ENCODE measurements at places on chromosomes 2 and 18. TPM values are rescaled to one million over a fixed set of nuclear protein-coding genes. Genes with fewer than 3 reads are reported as not detected.

DNA sequence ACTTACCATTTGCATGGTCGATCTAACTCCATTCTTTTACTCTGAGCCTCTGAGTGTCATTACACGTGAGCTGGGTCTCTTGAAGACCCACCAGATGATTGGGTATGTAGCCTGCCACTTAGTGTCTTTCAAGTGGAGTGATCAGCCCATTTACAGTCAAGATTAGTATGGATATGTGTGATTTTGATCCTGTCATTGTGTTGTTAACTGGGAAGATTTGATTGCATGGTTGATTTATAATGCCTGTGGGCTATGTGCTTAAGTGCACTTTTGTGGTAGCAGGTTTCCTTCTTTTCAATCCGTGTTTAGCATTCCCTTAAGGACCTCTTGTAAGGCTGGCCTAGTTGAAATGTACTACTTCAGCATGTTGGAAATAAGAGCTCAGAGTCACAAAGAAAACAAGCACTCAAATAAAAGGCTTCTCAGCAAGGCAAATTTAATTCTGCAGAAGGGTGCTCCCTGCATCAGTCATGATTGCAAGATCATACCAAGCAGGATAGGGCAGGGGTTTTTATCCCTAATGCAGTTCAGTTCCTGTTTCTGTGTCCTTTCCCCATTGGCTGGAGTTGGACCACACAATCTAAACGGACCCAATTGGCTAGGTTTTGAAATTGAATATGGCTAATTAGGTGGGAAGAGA, 230.7 kb upstream of the SYT4 start:
- DNase-seq: no peak

CIB4 gene
- total RNA-seq: not detected

SKOR2 gene
- not detected for total RNA-seq

KLHL41 gene
- total RNA-seq: 1.8 TPM

DNA sequence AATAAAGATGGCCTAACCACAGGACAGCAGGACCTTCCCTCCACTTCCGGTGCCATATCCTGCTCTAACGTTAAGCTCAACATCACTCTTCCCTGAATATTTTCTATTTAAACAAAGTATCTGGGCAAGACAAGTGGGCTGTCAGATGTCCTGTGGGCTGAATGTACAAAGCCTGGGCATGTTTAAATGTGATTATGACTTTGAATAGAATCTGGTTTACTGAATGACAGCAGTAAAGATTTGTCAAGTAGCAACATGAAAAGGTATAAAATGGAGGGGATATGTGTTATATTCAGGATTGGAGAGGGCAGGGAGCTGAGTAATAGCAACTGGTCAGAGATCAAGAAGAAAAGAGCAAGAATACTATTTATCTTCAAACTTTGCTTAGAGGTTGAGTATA, 540.9 kb downstream of the NRXN1 start:
- no peak for DNase-seq

DNA sequence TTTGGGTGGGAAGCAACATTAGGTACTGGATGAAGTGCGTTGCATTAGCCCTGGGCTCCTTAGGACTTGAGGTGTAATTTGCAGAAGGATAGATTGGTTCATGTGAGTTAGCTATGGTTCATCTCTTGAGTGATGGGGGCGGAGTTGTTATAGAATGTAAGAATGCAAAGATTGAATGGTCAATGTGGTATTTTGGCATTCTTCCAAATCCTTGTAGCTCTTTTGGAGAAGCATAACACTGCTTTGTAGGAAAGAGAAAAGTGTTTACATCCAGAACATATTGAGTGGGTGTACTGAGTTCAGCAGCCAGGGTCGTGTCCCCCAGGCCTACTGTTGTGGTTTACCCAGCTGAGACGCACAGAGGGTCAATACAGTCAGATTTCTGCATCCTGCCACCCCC, 173.5 kb downstream of the FMNL2 start:
- no peak for DNase-seq

KCNIP3 gene
- total RNA-seq: 13.9 TPM

DNA sequence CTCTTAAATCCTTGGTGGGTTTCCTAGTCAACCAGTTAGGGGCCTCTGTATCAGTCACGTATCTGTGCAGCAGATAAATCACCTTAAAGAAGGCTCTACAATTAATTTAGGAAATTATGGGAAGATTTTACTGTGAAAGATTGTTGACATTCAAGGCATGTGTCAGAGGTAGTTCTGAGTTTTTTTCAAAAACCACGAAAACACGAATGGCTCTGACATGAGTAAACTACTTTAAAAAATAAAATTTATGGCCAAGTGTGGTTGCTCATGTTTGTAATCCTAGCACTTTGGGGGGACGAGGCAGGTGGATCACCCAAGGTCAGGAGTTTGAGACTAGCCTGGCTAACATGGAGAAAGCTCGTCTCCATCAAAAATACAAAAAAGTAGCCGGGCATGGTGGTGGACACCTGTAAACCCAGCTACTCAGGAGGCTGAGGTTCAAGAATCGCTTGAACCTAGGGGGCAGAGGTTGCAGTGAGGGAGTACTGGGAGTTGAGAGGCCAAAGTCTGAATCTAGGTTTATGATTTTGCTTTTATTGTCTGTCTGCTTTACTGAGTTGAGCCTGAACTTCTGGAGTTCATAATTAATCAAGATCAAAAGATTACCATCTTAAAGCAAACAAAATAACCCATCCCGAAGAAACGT, 77.1 kb downstream of the SPRED2 start:
- DNase-seq: no peak

GRCh38 chr2:153268941-153269461, 209.6 kb downstream of the RPRM start:
- no peak for DNase-seq

DNA sequence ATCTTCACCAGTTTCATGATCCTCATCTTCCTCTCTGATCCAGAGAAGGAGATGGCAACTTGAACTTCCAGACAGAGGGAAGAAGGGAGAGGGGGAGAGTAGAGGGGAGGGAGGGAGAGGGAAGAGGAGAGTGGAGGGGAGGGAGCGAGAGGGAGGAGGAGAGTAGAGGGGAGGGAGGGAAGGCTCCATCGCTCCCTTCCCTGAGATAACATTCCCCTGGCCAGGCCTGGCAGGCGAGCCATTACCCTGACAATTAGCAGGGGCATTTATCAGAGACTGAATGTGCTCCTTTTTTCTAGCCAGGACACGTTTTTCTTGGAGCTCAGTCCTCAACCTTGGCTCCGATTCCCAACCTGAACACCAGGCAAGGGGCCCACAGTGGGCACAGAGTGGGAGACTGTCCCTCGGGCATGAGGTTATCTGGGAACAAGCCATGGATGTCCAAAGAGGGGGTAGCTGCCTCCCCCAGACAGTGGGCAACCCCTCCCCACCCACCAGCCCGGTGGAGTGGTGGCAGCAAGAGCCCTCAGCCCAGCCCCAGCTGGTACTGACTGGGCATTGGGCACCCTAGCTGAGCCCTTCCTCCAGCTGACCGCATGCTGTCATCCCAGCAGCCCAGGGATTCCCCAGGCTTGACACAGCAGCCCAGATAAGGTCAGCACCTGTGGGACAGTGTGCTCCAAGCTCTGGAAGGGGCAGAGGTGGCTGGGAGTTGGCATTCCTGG, 81.8 kb downstream of the TNS1 start:
- DNase-seq: no peak

DNA sequence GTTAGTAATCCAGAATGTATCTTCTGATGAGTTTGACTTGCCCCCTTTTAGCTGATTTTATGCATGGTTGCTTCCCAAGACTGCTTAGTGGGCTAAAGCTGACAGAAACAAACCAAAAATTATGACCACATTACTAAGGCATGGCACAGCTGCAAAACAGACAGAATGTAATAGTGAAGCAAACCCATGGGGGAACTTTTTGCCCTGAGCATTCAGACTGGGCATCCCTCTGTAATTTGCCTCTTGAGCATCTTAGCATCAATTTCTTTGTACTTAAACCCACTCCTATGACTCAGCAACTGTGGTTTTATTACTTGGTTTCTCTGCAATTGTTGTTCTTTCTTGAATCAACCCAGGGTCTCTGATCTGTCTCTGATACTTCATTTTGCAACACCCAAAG, 487.3 kb upstream of the DCC start:
- no peak for DNase-seq

GRCh38 chr2:25685741-25686140, 12.4 kb upstream of the DTNB start:
- no peak for DNase-seq

- DNase-seq: no peak
Measured at GRCh38 chr2:168186452-168186851, 60.9 kb downstream of the STK39 start.

GRCh38 chr2:218993345-218994315, at the start of gene CRYBA2:
Gene CRYBA2, minus strand, starts transcription at chr2:218993422. Its CDS starts 246 bp downstream, at chr2:218993176.
- DNase-seq: no peak

RGPD3 gene
- 0.22 TPM for total RNA-seq

- DNase-seq: no peak
Measured at GRCh38 chr2:144595279-144595678, 75.4 kb upstream of the ZEB2 start.

DNA sequence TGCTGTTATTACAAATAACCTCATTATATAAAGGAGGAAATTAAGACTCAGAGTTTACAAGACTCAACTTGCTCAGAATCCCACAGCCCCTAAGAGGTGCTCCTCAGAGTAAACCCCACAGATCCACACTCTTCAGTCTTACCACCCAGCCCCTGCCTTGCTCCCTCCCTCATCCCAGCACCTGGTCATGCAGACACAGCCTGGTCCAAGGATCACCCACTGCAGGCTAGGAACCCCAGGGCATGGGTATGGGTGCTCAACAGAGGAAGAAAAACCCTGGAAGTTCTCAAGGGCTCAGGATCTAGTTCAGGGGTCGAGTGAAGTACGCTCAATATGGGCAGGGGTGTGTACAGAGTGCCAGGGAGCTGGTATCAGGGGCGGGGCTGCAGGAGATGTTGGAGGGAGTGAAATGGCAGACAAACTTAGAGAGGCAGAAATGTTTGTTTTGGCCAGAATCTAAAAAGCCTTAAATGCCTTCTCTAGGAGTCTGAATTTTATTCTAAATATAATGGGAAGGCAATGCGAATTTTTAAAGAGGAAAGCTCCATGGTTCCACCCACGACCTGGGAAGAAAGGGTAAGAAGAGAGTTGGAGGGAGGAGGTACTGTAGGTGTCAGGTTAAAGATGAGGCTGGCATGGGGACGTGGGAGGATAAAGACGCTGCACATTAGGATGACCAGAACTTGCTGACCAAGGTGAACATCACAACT, 79.1 kb upstream of the MGAT4A start:
- DNase-seq: no peak

ACOXL gene
- total RNA-seq: not detected

- DNase-seq: no peak
Measured at GRCh38 chr2:221676566-221677172, 104.6 kb upstream of the EPHA4 start.

- DNase-seq: no peak
Measured at GRCh38 chr2:1769703-1770422, 25.5 kb upstream of the PXDN start.

CTAGE1 gene
- total RNA-seq: not detected

- DNase-seq: no peak
Measured at GRCh38 chr2:98468621-98469236, 24.1 kb downstream of the INPP4A start.

DNA sequence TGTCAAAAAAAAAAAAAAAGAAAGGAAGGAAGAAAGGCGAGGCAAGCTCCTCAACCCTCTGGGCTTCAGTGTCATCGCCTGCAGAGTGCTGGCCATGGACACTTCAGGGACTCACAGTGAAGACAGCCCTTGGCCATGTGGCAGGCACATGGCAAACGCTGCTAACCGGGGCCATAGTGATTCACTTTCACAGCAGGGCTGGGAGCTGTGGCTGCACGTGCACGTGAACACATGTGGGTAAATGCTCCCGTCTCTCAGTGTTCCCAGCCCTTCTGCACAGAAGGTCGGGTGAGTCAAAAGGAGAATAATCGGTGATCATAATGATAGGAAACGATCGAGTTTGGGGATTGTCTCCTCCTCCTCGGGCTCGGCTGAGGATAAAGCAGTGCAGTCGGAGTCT, 46.1 kb upstream of the UBE2F start:
- DNase-seq: peak; percentile 36

NPC1 gene
- total RNA-seq: 77.3 TPM
